ENCODE measurements at places on chromosomes 16 and 17.

DNA sequence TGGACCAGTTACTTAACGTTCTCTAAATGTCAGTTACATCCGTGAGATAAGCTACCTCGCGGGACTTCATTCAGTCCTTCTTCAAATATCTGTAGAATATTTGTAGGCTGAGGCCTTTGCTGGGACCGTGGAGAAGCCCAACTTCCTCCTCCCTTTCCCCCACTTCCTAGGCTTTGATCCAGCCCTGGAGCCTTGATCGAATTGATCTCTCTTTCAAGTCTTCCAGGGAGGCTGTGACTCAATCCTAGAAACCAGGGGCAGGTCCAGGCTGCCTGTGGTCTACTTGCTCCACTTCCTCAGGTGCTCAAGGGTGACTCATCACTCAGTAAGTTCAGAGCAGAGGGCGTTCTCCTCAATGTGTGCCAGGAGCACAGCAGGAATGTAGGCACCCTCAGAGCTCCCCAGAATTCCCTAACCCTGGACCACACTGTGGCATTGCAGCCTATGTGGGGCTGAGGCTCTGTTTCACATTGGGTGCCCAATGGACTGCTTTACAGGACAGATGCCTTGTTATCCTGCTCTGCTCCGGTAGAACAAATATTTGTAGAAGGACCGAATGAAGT is 11.2 kb upstream of the CEP20 start:
- DNase-seq, result no peak

DNA sequence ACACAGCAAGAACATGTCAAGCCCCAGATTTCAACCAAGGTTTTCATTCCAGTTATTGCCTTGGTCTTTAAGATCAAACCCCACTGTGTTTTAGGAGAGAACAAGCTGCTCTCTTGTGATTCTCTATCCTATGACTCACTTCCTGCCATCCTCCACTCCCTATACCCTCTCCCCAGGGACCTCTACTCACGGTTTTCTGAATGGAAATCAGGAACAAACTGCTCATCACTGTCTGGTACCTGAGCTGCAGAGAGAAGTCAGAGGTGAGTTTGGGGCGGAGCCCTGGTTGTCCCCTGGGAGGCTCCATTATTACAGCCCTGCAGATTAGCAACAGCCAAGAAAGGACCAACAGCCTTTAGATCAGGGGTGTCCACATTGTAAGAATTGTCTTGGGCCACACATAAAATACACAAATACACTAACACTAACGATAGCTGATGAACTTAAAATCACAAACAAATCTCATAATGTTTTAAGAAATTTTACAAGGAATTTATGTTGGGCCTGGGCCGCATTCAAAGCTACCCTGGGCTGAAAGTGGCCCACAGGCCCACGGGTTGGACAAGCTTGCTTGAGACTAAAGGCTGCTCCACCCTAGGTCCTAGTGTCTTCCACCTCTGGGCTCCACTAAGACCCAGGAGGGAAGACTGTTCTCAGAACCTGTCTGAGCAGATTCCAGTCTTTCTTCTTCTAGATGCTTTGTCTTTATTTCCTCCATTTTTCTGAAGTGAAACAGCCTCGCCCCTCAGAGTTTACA is 9.7 kb downstream of the ETV4 start:
- DNase-seq, result peak; percentile 32

DNA sequence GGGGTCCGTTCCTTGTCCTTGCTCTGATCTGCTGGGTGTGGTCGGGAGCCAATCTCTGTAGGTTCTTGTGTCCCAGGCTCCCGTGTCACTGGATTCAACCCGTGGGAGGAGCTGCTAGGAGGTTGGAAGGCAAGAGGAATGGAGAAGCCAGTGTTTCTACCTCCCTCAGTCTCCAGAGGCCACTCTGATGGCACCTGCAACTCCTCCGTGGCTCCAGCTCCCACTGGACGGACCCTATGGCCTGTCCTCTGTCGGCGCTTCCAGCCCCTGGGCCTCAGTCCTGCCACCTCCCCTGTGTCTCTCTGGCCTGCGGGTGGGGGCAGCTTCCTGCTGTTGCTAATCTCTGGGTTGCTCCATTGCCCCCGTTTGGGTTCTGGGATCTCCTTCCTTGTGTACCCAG is 71.1 kb downstream of the CMIP start:
- peak; percentile 68 for DNase-seq

GRCh38 chr16:78742501-78743283 is 643.2 kb downstream of the WWOX start:
- DNase-seq, result no peak

DNA sequence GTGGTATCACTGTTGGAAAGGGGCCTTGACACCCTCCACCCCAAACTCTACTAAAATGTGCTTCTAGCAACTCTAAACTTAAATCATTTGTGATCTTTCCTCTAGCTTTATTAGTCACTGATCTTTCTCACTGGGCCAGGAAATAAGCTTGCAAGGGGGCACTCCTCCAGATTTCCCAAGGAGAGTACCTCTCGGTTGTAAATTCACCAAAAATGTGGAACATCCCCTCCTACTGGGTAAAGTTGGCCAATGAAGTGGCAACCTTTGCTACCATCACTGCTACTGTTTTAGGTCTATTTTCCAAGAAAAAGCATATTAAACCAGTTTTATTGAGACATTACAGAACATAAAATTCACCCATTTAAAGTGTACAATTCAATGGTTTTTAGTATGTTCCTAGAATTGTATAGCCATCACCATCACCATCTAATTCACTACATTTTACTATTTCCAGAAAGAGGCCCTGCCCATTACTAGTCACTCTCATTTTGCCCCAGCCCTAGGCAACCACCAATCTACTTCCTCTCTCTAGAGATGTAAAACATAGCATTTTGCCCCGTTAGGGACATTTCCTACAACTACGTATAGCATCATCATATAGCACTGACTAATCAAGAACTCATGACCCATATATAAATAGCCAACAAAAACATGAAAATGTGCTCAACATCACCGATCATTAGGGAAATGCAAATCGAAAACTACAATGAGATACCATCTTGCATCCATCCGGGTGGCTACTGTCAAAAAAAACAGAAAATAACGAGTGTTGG is 44.6 kb upstream of the ADCY9 start:
- DNase-seq, result no peak

DNA sequence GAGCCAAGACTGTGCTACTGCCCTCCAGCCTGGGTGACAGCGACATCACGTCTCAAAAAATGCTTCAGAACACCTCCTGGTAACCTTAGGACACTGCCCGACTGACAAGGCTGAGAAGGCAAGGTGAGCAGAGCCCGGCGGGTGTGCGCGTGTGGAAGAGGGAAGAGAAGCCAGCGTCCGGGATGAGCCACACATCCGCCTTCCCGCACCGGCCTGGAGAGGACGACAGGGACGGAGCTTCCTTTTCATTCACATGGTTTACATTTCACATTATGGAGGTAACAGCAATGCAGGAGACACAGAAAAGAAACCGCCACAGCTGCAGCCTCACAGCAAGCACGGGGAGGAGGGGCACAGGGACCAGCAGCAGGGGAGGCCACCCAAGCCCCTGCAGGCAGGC is 16.5 kb downstream of the HAGH start:
- no peak for DNase-seq

DNA sequence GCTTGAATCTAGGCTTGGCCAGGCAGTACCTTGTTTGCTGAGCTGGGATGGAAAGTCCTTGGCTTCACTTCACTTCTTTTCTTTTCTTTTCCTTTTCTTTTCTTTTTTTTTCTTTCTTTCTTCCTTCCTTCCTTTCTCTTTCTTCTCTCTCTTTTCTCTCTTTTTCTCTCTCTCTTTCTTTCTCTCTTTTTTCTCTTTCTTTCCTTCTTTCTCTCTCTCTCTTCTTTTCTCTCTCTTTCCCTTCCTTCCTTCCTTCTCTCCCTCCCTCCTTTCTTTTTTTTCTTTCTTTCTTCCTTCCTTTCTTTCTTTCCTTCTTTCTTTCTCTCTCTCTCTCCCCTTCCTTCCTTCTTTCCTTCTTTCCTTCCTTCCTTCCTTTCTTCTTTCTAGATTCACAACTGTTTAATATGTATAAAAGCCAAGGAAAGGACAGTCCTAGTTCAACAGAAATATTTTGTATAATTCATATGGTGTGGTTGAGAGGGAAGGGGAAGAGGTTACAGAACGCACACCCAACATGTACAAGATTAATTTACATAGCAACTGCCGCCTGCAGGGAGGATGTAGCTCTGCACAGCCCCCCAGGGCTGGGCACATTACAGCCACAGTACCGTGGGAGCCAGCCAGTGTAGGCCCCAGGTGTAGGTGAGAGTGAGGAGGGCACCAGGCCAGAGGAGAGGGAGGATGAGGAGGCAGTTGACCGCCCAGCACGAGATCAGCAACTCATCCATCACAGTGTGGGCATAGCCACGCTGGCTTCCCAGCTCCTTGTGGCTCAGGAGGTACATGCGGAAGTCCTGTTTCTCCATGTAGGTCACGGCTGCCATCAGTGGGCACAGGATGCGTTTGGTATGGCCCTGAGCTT is 9.7 kb upstream of the ITGB3 start:
- DNase-seq, result no peak

- DNase-seq, result no peak
Measured at GRCh38 chr16:65574326-65574966, 452.6 kb upstream of the CDH11 start.

DNA sequence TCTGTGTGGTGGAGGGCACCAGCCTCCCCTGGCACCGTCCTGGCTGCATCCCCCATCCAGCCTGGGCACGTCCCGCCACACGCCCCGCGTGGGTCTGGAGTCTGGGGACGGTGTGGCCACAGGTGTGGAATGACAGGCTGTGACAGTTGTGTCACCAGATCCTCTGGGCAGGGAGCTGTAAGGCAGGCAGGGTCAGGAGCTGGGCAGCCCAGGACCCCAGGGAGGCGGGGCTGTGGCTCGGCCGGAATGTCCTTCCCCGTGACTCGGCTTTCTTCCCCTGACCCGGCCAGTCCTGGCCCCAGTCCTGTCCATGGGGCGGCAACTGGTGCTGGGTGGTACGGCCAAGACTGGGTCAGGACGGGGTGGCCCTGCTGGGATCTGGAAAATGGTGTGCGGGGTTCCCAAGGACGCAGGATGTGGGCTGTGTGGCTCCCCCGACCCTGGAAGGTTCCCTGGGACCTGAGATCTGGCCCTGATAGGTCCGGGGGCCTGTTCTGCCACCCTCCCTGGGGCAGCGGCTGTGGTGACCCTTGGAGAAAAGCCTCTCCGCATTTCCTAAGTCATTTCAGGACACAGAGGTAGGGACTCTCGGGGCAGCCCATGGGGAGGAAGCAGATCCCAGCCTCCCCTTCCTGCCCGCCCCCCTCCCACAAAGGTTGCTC is 3.3 kb upstream of the SLC16A3 start:
- no peak for DNase-seq

DNA sequence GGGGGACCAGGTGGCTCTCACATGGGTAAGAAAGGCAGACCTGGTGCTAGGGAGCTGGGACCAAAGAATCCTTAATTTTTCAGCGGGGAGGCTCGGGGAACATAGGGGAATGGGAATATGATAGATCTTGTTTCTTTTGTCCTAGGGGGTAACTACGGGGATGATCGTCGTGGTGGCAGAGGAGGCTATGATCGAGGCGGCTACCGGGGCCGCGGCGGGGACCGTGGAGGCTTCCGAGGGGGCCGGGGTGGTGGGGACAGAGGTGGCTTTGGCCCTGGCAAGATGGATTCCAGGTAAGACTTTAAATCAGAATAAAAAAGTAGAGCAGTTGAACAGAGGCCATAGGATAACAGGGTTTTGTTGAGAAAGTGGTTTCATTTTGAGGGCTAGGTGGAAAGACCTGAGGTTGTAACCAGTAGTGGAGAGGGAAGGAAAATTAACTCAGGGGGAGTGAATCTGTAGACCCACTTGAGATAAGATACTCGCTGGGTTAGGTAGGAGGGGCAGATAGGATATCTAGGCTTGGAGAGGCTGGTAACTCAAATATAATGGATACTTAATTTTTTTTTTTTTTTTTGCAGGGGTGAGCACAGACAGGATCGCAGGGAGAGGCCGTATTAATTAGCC is 11.0 kb downstream of the FUS start:
- no peak for DNase-seq

DNA sequence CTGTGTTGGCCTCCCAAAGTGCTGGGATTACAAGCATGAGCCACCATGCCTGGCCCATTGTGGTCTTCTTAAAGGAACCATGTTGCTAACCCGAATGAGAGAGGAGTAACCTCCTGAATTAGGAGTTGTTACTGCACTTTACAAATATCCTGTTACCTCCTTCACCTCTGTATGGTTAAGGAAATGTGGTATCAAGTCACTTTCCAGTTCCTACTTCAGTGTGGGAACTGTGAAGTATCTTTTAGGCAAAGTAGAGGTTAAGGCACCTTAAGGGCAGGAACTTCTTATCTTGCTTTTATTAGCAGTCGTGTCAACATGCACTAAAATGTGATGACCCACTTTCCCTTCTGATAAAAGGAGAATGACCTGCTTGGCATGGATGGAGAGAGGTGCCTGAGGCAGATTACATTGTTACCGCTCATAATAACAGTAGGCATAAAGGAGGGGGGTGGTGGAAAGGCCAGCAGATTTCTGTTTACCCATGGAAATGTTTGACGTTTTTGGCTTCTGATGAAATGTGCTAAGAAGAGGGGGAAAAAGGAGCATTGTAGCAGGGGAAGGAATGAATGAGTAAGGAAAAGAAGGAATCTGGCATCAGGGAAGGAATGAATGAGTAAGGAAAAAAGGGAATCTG is 28.5 kb downstream of the FTO start:
- no peak for DNase-seq

GRCh38 chr16:82967424-82967823 is 340.7 kb downstream of the CDH13 start:
- DNase-seq, result no peak

DNA sequence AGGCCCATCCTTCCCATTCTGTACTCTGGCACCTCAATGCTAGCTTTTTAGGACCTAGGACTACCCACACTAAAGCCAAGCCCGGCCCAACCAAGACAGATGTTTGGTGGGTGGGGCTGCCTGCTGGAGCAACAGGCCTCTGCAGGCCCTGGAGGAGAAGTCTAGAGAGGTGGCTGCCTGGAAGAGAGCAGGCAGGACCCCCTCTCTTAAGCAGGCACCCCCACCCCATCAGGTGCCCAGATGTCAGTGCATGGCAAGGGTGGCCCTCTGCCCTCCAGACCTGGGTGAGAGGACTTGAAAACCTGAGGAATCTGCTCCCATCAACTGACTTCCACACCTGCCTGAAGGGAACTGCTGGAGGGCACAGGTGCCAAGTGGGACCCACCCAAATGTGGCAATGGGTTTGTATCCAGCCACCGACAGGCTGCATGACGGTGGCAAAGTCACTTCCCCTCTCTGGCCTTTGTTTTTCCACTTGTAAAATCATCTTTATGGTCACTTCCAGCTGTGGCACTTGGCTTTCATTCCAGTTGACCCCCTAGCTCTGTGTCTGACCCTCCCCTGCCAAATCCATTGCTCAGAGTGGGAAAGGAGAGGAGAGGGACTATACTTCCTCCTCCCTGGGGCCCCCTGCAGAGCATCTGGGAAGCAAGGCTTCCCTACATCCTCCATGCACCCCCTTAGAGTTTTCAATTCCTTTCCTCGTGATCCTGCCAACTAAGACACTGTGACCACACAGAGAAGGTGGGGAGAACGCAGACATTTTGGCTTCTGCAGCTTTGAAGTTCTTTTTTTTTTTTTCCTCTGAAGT is 1.7 kb upstream of the STAT5A start:
- peak; percentile 42 for DNase-seq

GRCh38 chr16:87469169-87469568 is 23.7 kb downstream of the ZCCHC14 start:
- peak; percentile 29 for DNase-seq

Data from chondrocyte (in vitro differentiated cells).